ENCODE measurements at places on chromosomes 7 and 10. TPM values are rescaled to one million over a fixed set of nuclear protein-coding genes. Genes with fewer than 3 reads are reported as not detected.

SPDYE5 gene
- not detected for total RNA-seq

FANK1 gene
- total RNA-seq: 0.44 TPM

GPRIN2 gene
- 0.26 TPM for total RNA-seq

GDF10 gene
- 0.63 TPM for total RNA-seq

FRAT1 gene
- total RNA-seq: 3.3 TPM

DMBT1 gene
- total RNA-seq: 0.08 TPM

TRIM73 gene
- total RNA-seq: 0.55 TPM

SGCE gene
- 75.9 TPM for total RNA-seq

TMEM236 gene
- total RNA-seq: 0.90 TPM

STOX1 gene
- 0.26 TPM for total RNA-seq

MYOF gene
- total RNA-seq: 14.1 TPM

HABP2 gene
- total RNA-seq: not detected

PHYHIPL gene
- total RNA-seq: not detected

ZNF425 gene
- 1.3 TPM for total RNA-seq

OR6B1 gene
- not detected for total RNA-seq

PDE1C gene
- 35.7 TPM for total RNA-seq

XRCC2 gene
- 0.48 TPM for total RNA-seq

LRRN3 gene
- total RNA-seq: 6.6 TPM

TAS2R41 gene
- total RNA-seq: not detected

RBM28 gene
- 12.7 TPM for total RNA-seq
